ENCODE measurements at places on chromosomes 7 and 10.
A peak's percentile ranks its signal among the peaks of the same experiment; 100 is the strongest.

DNA sequence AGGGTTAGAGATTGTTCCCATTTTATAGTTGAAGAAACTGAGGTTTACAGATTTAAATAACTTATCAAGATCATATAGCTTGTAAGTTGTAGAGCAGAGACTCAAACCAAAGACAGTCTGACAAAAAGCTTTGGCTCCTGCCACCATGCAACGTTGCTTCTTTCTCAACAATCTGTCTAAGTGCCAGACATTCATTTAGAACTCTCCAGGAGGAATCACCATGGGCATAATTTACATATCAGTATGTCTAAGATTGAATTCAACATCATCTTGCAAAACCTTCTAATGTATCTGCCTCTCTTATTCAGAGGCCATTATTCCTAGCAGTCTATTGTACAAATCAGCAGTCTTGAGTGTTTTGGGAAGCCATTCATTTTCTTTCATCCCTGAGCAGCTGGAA lies 163.5 kb upstream of the PLXDC2 start:
- no peak for DNase-seq

DNA sequence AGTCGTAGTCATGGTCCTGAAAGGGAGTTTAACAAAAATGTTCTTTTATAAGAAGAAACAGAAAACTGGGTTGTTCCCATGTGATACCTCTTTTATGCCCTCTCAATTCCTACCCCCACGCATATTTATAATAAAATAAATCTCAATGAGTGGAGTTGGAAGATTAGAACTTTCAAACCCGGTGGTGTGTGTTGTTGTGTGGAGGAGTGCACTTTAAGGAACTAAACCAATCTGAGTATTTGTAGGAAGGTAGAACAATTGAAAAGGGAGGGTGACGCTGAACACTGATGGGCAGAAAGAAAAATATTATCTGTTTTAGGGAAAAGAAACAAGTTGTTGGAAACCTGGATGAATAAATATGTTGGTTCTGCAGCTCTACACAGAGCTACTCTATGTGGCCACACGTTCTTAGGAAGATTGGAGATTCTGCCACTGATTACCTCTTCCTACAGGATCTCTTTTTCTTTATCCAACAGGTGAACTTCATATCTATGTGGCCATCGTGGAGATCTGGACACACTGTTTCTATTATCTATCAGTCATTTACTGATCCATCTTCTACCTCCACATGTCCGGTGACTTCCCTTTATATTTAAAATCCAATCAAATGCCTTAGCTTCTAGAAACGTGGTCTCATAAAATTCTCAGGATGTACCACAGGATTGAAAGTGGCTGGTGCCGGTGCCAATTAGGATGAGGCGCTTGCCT lies 13.1 kb upstream of the GATA3 start:
- no peak for DNase-seq

DNA sequence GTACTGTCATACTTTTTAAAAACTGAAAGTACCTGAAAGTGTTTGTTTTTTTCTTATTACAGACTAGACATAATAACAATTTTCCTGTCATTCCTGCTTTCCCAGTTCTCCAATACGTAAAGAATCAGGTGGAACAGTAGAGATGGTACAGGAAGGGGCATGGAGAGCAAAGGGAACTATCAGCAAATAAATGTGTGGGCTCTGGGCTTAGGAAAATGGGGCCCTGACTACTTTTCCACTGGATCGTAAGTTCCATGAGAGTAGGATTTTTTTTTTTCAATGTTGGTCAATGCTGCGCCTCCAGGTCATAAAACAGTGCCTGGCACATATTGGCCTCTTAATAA lies 15.2 kb upstream of the FAS start:
- no peak for DNase-seq

GRCh38 chr7:35676211-35676610 lies 18.7 kb downstream of the HERPUD2 start:
- DNase-seq = no peak

- DNase-seq = no peak
Observed at GRCh38 chr10:130026670-130027456, 62.8 kb upstream of the EBF3 start.

DNA sequence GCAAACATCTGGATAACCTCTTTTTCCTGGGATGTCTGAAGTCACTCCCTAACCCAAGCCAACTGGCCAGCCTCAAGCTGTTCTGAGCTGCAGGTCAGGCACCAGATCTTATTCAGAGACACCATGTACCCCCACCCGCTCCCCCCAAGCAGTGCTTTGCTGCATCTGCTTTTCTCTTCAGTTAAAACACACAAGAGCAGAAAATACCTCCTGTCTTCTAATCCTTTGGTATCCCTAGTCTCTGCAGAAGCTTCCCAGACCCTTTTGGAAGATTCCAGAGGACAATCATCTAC lies 3.0 kb downstream of the ZNF488 start:
- no peak for DNase-seq

GRCh38 chr7:38594949-38595348 lies 36.2 kb downstream of the AMPH start:
- no peak for DNase-seq

GRCh38 chr7:107931740-107932515 lies 40.9 kb downstream of the DLD start:
- DNase-seq = no peak

DNA sequence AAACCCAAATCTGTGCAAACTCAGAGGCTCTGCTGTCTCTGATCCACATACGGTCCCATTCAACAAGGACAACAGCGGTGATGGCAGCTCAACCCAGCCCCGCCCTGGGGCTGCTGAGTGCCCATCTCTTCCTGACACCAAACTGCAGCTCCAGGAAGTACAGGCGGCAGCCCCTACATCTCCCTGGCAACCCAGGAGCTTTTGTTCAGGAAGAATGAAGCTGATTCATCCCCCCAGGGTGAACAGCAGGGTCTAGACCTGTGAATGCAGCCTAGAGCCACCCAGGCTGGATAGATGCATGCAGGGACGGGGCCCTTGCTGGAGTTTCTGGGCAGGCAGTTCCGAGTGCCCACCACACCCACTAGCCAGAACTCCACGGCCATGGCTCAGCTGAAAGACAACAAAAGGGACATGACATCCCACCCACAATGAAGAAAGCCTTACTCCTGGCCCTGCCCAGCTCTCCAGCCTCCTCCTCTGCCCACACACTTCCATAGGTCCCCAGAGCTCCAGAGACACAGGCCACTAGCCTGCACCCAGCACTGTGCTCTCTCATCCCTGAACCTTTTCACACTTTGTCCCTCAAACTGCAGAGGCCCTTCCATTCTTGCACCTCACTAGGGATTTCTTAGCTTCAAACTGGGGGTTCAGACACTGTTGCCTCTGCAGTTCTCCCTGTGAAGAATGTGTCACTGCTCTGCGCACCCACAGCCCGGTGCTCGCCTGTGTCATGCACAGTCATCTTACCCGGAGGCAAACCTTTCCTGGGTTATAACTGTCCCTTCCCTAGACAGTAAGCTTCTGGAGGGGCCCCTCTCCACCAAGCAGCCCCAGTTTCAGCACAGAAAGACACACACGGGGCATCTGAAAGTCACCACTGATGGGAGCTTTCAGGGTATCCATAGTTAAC lies 99.1 kb downstream of the GRID1 start:
- DNase-seq = no peak

DNA sequence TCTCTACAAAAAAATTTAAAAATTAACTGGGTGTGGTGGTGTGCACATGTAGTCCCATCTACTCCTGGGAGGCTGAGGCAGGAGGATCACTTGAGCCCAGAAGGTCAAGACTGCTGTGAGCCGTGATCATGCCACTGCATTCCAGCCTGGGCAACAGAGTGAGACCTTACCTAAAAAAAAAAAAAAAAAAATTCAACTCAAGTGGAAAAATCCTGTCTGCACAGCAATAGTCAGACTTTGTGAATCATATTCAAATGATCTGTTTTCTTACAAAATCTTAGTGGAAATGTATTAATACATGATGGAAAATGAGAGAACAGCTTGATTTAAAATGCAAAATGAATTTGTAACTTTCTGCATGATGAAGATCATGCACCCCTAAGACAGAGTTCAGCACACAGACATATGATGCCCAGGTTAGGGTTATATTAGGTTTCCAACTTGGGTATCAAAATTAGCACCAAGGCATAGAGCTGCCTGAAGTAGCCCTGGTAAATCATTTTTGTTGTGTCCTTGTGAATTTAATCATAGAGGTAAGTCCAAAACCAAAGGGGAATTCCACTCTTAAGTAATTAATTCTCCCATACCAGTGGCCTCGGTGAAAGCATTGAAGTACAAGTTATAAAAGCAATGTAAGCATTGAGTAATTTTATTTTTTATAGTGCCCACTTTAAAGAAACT lies 93.8 kb downstream of the ADD3 start:
- DNase-seq = no peak

- no peak for DNase-seq
Observed at GRCh38 chr7:55078465-55079372, 59.9 kb downstream of the EGFR start.

- DNase-seq = no peak
Observed at GRCh38 chr7:87147500-87147899, 4.8 kb upstream of the DMTF1 start.

GRCh38 chr10:29622382-29622922 lies 12.3 kb downstream of the SVIL start:
- no peak for DNase-seq

- DNase-seq = no peak
Observed at GRCh38 chr10:52563360-52563759, 209.2 kb downstream of the MBL2 start.

DNA sequence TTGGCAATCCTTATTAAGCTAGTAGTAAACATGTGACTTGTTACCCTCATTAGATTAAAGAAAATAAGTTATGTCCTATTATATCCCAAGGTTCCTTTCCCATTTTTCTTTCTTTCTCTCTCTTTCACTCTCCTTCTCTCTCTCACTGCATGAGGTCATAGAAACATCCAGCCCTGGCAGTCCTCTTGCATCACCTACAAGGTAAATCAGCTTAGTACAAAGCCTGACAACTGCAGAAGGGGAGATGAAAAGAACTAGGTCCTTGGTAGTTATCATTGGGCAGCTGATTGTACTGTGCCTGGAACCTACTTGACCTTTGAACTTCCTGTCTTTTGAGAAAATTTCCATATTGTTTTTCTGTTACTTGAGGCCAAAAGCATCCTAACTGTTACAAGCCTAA lies 307.9 kb upstream of the SP8 start:
- no peak for DNase-seq

- DNase-seq = no peak
Observed at GRCh38 chr7:75630549-75630948, 108.2 kb downstream of the HIP1 start.

DNA sequence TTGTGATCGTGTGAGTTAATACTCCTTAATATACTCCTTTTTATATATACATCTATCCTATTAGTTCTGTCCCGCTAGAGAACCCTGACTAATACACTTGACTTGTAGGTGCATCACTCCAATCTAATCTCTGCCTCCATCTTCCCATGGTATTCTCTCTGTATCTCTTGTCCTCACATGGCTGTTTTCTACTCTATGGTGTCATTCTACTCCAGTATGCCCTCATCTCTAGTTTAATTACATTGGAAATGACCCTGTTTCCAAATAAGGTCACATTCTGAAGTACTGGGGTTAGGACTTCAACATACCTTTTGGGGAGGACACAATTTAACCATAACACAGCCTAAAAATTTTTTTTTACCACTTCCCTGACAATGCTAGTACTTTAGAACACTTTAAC lies 25.8 kb upstream of the TNKS2 start:
- no peak for DNase-seq

DNA sequence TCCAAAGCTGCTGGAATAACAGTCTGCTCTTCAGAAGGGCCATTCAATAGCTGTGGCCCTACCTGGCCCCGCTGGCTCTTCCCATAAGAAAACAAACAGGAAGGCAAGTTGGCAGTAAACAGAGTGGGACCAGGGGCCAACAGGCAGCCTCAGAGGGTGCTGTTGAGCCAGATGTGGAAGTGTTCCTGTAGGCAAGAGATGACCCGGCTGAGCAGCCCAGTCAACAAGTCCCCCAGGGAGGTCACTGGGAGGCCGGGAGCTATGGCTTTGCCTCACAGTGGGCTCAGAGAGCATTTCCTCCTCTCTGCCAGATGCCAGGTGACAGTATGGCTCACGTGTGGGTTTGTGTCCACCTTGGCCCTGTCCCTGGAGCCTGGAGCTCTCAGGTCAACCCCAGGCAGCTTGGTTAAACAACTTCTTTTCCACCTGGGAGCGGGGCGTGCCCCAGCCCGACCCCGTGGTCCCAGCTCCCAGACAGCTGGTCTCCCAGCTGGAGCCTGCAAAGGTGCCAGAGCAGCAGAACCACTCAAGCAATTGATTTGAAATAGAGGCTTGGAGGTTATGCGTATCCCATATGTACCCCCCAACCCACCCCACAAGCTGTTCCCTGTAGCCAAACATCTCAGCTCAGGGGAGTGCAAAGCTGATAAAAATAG lies 33.8 kb upstream of the LOXL4 start:
- DNase-seq = no peak

DNA sequence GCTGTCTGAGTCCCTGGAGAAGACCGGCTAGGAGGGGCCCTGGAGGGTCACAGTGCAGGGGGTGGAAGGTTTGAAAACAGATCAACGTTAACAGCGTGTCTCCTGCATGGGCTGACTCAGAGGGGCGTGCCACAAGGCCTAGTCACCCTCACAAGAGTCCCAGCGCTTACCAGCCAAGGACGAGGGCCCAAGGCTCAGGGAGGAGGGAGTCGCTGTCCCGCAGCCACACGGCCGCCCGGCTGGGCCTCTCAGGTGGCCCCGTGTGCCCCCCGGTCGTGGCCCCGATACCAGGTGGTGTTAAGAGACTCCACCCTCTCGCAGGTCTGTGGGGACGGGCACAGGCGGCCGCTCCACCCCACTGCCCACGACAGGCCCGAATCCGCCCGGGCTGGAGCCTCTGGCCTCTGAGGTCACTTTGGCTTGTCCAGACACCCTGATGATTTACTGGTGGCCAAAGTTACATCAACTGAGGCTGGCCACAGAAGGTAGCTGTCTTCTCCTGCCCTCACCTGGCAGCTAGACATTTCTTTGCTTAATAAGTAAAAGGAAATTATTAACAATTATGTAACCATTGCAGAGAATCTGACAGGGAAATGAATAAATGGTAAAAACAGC lies 34.0 kb downstream of the FAM20C start:
- peak; percentile 24 for DNase-seq

DNA sequence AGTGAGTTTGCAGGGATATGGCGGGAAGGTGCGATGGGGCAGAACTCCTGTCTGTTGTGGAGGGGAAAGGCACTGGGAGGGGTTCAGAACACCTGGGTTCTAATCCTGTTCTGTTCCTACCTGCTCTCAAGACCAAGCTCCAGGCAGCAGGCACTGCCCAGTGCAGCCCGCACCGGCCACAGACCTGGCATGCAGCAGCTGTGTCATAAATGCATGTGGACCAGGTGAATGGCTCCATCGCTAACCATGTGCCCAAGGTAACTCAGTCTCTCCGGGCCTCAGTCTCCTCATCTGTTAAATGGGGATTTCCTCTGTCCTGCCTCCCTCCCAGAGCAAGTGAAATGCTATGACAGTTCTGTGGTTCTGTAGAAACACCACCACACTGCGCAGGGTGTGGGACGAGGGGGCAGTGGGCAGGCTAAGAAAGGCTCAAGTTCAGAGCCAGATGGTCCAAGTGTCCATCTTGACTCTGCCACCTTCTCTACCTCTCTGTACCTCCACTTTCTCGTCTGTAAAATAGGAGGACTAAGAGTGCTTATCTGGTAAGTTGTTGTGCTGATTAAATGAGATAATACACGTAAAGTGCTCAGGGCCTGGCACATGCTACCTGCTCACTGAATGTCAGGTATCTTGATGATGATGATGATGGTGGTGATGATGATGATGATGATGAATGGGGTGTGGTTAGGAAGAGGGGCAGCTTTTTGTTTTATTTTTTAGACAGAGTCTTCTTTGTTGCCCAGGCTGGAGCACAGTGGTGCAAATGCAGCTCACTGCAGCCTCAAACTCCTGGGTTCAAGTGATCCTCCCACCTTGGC lies 22.9 kb downstream of the ATP6V1F start:
- DNase-seq = no peak

All from fibroblast of upper back skin (primary cell).